ENCODE measurements at places on chromosomes 7 and 10. TPM values are rescaled to one million over a fixed set of nuclear protein-coding genes. Genes with fewer than 3 reads are reported as not detected.

GPR37 gene
- 0.28 TPM for polyA plus RNA-seq

ADAMTS14 gene
- 0.09 TPM for polyA plus RNA-seq

NAT16 gene
- not detected for polyA plus RNA-seq

MYPN gene
- polyA plus RNA-seq: 0.54 TPM

SRPK2 gene
- 26.6 TPM for polyA plus RNA-seq

HOXA11 gene
- 0.18 TPM for polyA plus RNA-seq

OLAH gene
- polyA plus RNA-seq: 0.31 TPM

ANKRD30A gene
- polyA plus RNA-seq: not detected

DNA sequence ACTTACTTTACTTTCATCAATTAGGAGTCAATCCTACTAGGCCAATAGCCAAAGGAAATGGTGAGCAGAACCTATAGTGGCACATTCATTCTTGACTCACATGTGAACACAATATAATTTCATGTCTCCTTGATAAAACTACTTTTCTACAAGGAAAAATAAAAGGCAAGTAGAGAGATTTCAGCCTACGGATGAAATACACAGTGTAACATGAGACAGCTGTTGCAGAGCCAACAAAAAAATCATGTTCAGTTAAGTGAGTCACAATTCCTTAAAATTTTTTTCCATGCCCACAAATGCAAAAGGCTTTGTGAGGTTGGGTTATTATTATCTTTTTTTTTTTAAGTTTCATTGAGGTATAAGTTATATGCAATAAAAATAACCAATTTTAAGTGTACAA, 54.8 kb downstream of the GPR141 start:
- H3K36me3 ChIP-seq: no peaks in the 10 kb centered on the region
- no peaks in the 10 kb centered on the region for H3K4me1 ChIP-seq
- no peak overlapping the region for H3K4me3 ChIP-seq
- no peaks in the 10 kb centered on the region for H3K27me3 ChIP-seq

GRCh38 chr7:30458311-30458710, 20.3 kb downstream of the NOD1 start:
- DNase-seq: no peak
- H3K36me3 ChIP-seq: peaks cover 9% of the 10 kb centered on the region
- no peak overlapping the region for H3K27ac ChIP-seq
- no peak overlapping the region for H3K4me3 ChIP-seq
- H3K27me3 ChIP-seq: no peaks in the 10 kb centered on the region

- H3K27ac ChIP-seq: no peak overlapping the region
- no peak for DNase-seq
- no peaks in the 10 kb centered on the region for H3K27me3 ChIP-seq
- no peaks in the 10 kb centered on the region for H3K4me1 ChIP-seq
- H3K4me3 ChIP-seq: no peak overlapping the region
- H3K36me3 ChIP-seq: no peaks in the 10 kb centered on the region
Measured at GRCh38 chr7:158274996-158275395, 312.6 kb downstream of the PTPRN2 start.

- peaks cover 19% of the 10 kb centered on the region for H3K4me1 ChIP-seq
- no peaks in the 10 kb centered on the region for H3K36me3 ChIP-seq
- no peak for DNase-seq
- no peaks in the 10 kb centered on the region for H3K27me3 ChIP-seq
- H3K4me3 ChIP-seq: no peak overlapping the region
Measured at GRCh38 chr10:50511492-50512213, 112.1 kb downstream of the SGMS1 start.

GRCh38 chr10:104872691-104873090, 231.6 kb downstream of the SORCS3 start:
- H3K27me3 ChIP-seq: no peaks in the 10 kb centered on the region
- H3K27ac ChIP-seq: no peak overlapping the region
- no peaks in the 10 kb centered on the region for H3K4me1 ChIP-seq
- no peak for DNase-seq

- H3K4me3 ChIP-seq: no peak overlapping the region
- no peak overlapping the region for H3K27ac ChIP-seq
- DNase-seq: no peak
- H3K36me3 ChIP-seq: no peaks in the 10 kb centered on the region
- H3K27me3 ChIP-seq: no peaks in the 10 kb centered on the region
- H3K4me1 ChIP-seq: no peaks in the 10 kb centered on the region
Measured at GRCh38 chr7:14691034-14691433, 211.5 kb downstream of the DGKB start.

DNA sequence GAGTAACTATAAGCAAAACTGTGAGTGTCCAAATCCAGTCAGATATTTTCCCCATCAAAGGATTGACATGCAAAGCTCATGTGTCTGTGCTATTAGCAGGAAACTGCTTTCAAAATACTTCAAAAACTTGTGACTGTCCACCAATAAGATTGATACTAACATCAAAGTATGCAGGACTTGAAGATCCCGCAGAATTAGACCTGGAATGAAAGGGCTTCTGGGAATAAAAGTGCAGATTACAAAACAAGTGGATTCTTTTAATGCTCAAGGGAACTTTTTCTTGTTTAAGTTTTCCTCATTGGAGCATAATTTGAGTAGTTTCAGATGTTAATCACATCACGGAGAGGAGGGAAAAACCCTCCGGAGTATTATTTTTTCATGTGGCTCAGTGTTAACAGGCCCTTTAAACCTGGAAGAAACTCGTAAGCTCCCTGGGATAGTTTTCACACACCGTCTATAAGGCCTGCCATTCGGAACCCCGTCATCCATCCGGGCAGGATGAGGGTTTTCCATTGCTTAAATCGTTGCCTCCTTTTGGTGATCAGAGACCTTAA, 33.9 kb upstream of the MKX start:
- no peaks in the 10 kb centered on the region for H3K4me1 ChIP-seq
- no peak for DNase-seq
- H3K27ac ChIP-seq: no peak overlapping the region
- no peaks in the 10 kb centered on the region for H3K27me3 ChIP-seq
- no peaks in the 10 kb centered on the region for H3K36me3 ChIP-seq

- H3K27me3 ChIP-seq: no peaks in the 10 kb centered on the region
- no peak overlapping the region for H3K27ac ChIP-seq
- no peaks in the 10 kb centered on the region for H3K4me1 ChIP-seq
Measured at GRCh38 chr7:154767142-154767541, 235.8 kb downstream of the PAXIP1 start.

- no peak overlapping the region for H3K27ac ChIP-seq
- peaks cover 45% of the 10 kb centered on the region for H3K4me1 ChIP-seq
- no peaks in the 10 kb centered on the region for H3K36me3 ChIP-seq
- no peak for DNase-seq
- H3K27me3 ChIP-seq: no peaks in the 10 kb centered on the region
Measured at GRCh38 chr7:24959735-24960485, 20.1 kb downstream of the OSBPL3 start.

- H3K27ac ChIP-seq: no peak overlapping the region
- H3K27me3 ChIP-seq: no peaks in the 10 kb centered on the region
- H3K4me3 ChIP-seq: no peak overlapping the region
- H3K4me1 ChIP-seq: no peaks in the 10 kb centered on the region
Measured at GRCh38 chr7:138584283-138584682, 116.9 kb downstream of the SVOPL start.

DNA sequence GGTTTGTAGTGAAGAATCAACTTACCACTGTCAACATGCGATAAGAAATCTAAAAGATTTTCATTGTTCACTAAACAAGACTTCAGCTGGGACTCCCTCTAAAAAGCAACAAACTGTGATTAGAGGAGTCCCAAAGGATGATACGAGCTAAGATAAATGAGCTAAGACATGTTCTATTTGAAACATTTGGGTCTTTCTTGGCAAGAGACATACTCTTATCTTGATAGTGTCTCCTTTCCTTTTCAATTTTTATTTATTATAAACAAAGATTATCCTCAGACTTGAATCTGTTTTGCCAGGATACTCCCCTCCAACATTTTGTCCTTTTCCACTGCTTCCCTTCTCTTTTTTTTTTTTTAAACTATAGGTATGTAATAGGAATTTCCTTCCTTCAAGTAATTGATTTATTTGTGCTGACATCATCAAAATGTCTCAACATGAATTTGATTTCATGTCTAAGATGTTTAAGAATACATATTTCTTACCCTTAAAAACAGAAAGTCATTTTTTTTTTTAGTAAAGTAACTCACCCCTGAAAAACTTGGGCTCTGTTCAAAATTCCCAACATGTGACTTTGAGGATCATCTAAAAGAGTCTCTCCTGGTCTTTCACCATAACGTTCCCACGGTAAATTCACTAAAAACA, 158.4 kb upstream of the NRP1 start:
- H3K27ac ChIP-seq: no peak overlapping the region
- H3K27me3 ChIP-seq: no peaks in the 10 kb centered on the region
- no peak for DNase-seq
- no peaks in the 10 kb centered on the region for H3K36me3 ChIP-seq
- no peaks in the 10 kb centered on the region for H3K4me1 ChIP-seq

- no peak overlapping the region for H3K27ac ChIP-seq
- no peak overlapping the region for H3K4me3 ChIP-seq
- H3K27me3 ChIP-seq: no peaks in the 10 kb centered on the region
- H3K36me3 ChIP-seq: no peaks in the 10 kb centered on the region
- no peak for DNase-seq
Measured at GRCh38 chr7:146414373-146414772, 297.8 kb downstream of the CNTNAP2 start.

DNA sequence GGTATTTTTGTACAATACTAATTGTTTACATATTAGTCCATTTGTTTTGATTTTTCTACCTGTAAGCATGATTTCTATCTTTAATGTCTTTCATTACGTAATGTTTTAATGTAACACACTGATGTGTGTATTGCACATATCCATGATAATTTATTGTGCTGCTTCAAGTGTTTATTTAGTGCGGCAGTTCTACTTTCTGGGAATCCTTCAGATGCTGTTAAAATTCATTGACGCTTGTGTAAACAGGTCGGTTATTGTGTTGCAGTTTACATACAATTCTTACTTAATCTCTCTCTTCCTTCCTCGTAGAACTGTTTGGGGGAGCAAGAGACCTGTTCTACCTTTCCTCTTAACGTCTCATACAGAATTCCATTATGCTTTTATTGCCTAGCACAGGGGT, 6.9 kb downstream of the TMEM60 start:
- peaks cover 1% of the 10 kb centered on the region for H3K4me1 ChIP-seq
- DNase-seq: no peak
- no peaks in the 10 kb centered on the region for H3K27me3 ChIP-seq

DNA sequence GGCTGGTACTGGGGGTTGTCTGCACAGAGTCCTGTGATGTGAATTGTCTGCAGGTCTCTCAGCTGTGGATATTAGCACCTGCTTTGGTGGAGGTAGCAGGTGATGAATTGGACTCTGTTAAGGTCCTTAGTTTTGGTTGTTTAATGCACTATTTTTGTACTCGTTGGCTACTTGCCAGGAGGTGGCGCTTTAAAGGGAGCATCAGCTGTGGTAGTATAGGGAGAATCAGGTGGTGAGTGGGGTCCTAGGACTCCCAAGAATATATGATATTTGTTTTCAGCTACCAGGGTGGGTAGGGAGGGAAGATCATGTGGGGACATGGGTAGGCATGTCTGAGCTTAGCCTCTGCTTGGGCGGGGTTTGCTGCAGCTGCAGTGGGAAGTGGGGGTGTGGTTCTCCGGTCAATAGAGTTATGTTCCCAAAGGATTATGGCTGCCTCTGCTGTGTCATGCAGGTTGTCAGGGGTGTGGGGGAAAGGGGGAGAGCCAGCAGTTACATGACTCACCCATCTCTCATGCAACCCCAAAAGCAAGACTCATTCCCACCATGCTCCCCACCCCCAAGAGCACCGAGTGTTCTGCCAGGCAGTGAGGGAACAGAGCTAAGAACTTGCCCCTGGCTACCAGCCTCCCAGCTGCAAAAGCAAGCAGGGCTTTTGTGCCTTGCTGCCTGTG, 53.7 kb upstream of the ZNF273 start:
- H3K36me3 ChIP-seq: no peaks in the 10 kb centered on the region
- peak; percentile 97 for DNase-seq
- no peaks in the 10 kb centered on the region for H3K27me3 ChIP-seq
- H3K27ac ChIP-seq: peak overlapping the region; percentile 91
- peaks cover 13% of the 10 kb centered on the region for H3K4me1 ChIP-seq
- peak overlapping the region; percentile 43 for H3K4me3 ChIP-seq

All from keratinocyte (primary cell).